ENCODE measurements at places on chromosomes 2 and 18. TPM values are rescaled to one million over a fixed set of nuclear protein-coding genes. Genes with fewer than 3 reads are reported as not detected.

GRCh38 chr2:174325373-174326160 lies 9.2 kb upstream of the SP9 start:
- DNase-seq: no peak

GRCh38 chr2:174970092-174970491 lies 35.1 kb downstream of the CHN1 start:
- no peak for DNase-seq

DNA sequence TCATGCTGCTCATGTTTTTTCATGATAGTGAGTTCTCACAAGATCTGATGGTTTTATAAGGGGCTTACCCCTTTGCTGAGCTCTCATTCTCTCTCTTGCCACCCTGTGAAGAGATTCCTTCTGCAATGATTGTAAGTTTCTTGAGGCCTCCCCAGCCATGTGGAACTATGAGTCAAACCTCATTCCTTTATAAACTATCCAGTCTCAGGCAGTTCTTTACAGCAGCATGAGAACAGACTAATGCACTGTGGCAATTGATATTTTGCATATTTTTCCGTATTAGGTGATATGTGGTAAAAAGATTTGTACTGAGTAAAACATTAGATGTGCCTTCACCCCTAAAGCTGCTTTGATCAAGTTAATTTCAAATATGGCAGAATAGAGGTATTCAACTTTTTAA lies 48.8 kb downstream of the RAB27B start:
- DNase-seq: no peak

GRCh38 chr18:55275039-55275901 lies 312.7 kb downstream of the TCF4 start:
- no peak for DNase-seq

DNA sequence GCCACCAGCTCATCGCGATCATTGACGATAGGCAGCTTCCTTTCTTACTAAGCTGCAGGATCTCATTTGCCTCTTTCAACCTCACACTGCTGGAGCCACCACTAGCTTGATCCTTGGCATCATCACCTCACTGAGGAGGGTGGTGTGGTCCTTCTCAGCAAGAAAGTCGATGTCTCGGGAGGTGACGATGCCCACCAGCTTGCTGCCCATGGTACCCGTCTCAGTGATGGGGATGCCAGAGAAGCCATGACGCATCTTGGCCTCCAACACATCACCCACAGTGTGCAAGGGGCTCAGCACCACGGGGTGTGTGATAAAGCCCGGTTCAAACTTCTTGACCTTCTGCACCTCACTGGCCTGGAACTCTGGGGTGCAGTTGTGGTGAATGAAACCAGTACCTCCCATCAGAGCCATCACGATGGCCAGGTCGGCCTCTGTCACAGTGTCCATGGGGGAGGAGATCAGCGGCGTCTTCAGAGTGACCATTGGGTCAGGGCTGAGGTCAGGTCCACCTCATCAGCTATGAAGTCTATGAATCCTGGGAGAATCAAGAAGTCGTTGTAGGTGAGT lies 22.5 kb downstream of the CFLAR start:
- DNase-seq: no peak

GRCh38 chr2:48715956-48716355 lies 39.6 kb downstream of the LHCGR start:
- DNase-seq: no peak

GRCh38 chr18:2978661-2979106 lies 34.3 kb downstream of the LPIN2 start:
- DNase-seq: no peak

The SNORC gene
- 0.25 TPM for polyA plus RNA-seq

DNA sequence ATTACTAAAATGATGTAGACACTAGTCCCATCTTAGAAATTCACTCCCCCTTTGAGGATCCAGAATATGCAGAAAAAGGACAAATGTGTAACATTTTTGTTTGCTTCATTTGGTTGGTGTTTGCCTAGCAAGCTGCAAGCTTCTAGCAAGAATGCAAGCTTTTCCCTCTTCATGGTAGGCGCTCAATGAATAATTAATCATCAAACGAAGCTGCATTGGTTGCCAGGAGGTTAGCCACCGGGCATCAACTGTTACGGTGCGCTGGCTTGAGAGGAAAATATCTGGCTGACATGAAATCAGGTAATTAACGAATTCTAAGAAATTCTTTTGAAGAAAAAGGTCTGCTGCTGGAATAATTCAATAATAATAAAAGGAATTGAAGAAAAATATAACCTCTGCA lies 341.0 kb upstream of the KYNU start:
- no peak for DNase-seq

The BMP10 gene
- not detected for polyA plus RNA-seq

DNA sequence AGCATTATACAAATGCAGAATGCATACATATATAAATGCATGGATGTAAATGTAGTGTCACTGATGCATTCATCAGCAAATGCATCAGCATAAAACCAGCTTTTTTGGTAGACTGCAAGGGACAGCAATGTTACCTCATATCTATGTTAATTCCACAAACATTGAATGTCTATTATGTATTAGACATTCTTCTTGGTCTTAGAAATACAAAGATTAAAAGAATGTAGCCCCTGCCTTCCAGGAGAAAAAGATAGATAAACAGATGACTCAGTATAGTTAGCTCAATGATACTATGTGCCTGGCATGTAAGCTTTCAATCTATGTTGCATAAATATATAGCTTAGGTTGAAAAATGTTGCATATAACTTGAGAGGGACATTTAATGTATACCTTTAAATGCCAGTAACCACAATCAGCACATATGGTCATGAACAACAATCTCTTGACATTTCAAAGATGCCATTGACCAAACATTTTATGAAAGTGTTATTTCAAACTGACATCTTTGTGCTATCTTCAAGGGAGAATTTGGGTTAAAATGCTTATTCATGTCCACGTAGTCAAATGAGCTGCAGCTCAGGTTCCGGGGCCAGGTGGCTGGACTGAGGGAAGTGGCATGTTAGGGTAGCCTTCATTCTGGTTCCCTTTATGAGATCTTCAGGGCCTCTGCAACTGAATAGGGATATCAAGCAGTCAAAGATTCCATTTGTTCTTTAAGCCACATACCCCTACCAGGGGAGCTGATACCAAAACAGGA lies 45.2 kb upstream of the GCG start:
- DNase-seq: peak; percentile 1

DNA sequence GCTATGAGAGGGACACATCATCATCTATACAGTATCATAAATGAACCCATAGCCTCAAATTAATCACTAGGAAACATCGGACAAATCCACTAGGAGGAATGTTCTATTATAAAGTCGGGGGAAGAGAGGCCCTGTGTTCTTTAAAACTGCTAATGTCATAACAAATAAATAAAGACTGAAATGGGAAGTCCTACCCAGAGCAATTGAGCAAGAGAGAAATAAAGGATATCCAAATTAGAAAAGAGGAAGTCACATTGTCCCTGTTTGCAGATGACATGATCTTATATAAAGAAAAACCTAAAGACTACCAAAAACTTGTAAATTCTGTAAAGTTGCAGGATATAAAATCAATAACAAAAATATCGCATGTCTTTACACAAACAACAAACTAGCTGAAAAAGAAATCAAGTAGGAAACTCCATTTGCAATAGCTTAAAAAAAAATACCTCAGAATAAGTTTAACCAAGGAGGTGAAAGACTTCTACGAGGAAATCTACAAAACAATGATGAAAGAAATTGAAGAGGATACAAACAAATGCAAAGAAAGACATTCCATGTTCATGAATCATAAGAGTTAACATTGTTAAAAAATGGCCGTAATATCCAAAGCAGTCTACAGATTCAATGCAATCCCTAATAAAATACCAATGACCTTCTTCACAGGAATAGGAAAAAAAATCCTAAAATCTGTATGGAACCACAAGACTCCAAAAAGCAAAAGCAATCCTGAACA lies 30.6 kb downstream of the RTN4 start:
- DNase-seq: no peak

GRCh38 chr18:74940856-74941255 lies 268.1 kb downstream of the PTGR3 start:
- DNase-seq: no peak

- no peak for DNase-seq
Observed at GRCh38 chr2:145413261-145414030, 893.5 kb upstream of the ZEB2 start.

DNA sequence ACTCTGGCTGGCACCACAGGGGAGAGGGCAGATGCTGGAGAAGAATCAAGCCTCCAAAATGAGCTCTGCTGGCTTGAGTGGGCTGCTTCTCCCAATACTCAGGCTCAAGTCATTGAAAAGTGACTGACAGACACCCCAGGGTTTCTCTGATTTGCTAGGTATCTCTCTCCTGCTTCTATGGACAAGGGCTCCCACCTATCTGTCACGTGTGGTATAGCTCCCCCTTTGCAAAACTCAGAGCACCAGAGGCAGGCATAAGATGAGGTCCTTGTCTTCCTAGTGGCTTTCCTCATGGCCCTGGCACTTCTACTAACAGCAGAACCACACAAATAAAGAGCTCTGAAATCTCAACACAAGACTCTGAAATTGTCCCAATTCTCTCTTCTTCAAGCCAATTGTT lies 105.2 kb downstream of the GALNT14 start:
- no peak for DNase-seq

The FIGN gene
- polyA plus RNA-seq: 3.0 TPM

The TSPYL6 gene
- not detected for polyA plus RNA-seq

The B3GNT7 gene
- polyA plus RNA-seq: 0.06 TPM

The PIKFYVE gene
- 17.6 TPM for polyA plus RNA-seq

DNA sequence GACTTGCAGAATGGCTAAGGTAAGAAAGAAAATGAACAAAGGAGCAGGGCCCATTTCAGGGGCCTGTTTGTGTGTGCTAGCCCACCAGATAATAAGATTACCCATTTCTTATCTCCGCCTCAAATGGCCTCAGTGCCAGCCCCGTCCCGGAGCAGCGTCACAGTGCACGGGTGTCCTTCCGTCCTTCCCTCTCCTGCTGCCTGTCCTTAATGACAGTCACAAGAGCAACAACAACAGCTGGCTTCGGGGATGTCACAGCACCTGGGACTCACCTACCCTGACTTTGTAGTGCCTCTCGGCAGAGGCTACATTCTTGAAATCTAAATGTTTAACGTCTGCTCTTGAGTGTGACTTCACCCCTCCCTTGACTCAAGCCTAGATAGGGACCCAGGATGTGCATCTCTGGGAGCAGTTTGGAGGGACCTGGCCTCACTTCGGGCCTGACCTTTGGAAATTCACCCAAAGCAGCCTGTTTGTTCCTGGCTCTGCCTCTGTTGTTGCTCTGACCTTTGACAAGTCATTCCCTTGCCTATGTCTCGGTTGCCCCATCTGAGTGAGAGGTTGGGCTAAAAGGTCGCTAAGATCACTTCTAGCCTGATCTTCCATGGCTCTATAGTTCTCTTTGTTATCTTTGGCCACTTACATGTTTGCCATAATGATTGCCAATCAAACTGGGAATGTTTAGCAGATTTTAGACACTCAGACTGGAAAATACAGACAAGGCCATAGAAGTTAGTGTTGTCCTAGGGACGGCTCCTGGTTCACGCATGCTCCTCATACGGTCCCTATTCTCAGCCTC lies 122.5 kb downstream of the KLHL29 start:
- no peak for DNase-seq

GRCh38 chr2:23198316-23199114 lies 186.5 kb upstream of the KLHL29 start:
- no peak for DNase-seq

- no peak for DNase-seq
Observed at GRCh38 chr2:105587637-105588036, 157.1 kb upstream of the NCK2 start.
